Mammary epithelial cell (primary cell): ENCODE measurements at places on chromosomes 12 and 14. TPM values are rescaled to one million over a fixed set of nuclear protein-coding genes. Genes with fewer than 3 reads are reported as not detected.

DNA sequence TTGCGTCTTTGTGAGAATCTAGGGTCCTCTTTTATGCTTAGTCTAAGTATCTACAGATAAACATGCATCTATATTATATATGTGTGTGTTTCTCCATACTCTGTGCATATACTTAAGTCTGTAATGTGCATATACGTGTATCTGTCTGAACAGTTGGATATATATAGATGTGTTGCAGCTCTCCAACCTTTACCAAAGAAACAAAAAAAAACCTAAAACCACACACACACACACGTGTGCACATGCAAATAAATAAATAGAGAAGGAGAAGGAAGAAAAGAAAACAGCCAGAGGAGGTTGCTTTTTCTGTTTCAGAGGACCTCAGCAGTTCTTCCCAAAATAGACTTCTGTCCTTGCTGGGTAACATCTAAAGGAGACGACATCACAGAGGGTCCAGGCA is 244.9 kb downstream of the CACNA1C start:
- no peak for DNase-seq

SDR9C7 gene
- not detected for polyA plus RNA-seq

- no peak for DNase-seq
These were observed 76.1 kb upstream of the PAWR start for GRCh38 chr12:79766705-79767464.

DNA sequence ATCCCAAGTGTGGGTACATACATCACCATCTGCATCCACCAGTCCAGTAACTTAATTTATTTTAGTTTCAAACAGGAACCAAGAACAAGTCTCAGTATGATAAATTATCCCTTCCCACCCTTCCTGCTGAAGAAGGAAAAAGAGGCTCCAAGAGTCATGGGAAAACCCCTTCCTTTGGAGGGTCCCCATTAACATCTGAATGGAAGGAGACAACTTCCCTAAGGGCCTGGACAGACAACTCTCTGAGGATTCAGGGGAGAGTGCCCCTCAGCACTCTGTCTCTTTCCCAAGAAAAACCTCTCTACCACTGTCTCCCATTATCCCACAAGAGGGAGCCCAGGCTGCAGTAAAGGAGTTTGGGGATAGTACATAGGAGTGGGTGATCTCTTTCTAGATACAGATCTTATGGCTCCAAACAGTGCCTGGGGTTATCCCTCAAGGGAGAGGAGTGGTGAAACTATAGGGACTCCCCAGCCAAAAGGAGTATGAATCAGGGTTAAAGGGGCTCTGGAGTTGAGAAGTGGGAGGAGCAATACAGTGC is 6.2 kb downstream of the WNT10B start:
- no peak for DNase-seq

P2RX2 gene
- not detected for polyA plus RNA-seq

DNA sequence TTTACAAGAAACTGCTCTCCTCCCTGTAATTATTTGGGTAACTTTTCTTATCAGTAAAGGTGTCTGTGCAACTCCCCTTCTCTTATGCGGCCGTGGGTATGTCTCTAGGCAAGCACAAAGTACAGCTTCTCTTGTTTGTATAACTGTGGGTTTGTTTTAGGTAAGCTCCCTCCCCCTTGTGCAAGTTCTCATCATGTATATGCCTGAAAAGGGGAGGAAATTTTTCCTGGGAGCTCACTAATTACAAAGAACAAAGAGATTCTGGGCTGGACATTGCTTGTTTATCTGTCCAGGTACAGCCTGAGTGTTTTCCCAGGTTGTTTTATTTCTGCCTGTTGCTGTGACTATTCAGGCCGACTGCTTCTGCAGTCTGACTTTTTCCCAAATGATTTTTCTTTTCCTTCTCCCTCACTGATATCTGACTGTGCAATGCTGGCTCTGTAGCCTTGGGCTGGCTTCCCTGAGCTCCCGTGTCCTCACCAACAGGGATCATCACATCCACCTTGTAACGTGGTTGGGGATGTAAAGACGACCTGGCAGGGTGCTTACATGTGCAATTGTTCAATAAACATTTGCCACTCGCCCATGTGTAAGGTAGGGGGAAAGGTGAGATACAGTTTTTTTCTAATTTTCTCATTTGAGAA is 916.5 kb downstream of the AACS start:
- DNase-seq = no peak

ANO2 gene
- 0.26 TPM for polyA plus RNA-seq

- no peak for DNase-seq
These were observed 1.7 kb upstream of the KLRG1 start for GRCh38 chr12:8987685-8988084.

DNA sequence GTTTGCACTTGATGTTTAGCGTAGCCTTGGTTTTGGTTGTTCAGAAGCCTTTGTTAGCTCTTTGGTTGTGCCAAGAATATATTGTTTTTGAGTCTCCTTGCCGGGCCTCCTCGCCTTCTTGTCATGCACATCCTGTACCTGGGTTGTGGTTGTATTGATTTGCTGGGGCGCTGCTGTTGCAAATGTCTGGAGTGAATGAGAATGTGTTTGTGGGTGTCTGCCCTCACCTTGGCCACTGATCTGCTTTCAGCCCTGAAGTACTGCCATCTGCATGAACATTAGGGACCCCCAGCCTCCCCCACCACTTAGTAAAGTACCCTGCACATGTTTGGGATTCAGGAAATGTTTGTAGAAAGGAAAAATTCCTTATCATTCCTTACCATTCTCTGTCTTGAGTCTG is 16.5 kb downstream of the PRKCH start:
- DNase-seq = no peak

GRCh38 chr14:104735830-104736642 is 12.0 kb downstream of the ADSS1 start:
- DNase-seq = peak; percentile 30

- no peak for DNase-seq
These were observed 63.3 kb upstream of the ABCD2 start for GRCh38 chr12:39682689-39683477.

GRCh38 chr12:90407841-90408240 is 547.1 kb downstream of the CCER1 start:
- DNase-seq = no peak

DNA sequence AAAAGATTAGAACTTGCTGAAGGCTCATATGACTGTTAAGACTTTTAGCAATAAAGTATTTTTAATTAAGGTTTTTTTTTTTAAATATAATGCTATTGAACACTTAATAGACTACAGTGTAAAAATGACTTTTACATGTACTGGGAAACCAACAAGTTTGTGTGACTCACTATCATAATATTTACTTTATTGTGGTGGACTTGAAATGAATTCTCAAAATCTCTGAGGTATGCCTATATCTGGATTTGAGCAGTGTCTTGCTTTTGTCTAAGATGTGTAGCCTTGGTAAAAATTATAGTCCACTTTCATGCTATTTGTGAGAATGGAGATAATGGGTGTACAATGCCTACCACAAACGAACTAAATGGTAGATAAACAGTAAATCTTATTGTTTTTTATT is 33.9 kb upstream of the NAV3 start:
- peak; percentile 41 for DNase-seq

SPX gene
- 0.15 TPM for polyA plus RNA-seq

DNA sequence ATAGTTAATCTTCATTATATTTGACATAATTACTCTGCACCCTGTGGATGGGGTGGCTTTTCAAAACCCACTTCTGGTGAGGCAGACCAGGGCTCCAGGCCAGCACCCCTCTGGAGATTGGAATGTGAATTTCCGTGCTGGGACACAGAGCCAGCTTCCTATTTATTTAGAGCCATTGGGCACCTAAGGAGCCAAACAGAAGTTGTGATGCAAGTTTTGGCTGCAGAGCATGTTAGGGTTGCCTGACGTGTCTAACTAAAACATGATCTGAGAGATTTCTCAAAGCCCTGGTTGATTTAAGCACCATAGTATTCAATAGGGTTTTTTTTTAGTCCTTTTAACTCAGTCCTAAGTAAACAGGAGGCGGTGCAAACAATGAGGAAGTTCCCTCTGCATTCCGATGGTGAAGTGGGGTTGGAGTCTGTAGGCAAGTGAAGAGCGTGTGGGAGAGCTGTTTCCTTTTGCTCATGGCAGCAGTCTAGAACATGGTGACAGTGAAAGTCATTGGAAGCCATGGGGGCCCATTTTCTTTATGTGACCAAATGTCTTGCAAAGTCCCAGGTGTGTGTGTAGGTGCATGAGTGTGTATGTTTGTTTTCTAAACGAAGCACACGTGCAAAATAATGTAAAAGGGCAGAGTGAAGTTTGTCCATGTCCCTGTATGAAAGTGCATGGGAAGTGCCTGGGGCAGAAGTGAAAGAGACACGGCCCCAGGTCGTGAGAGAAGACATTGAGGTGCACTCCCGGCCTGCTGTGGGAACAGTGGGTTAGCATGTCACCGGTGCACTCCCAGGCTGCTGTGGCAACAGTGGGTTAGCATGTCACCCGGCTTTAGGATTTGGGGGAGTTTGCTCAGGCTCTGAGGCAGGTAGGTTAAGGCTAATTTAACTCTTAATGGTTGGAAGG is 117.7 kb downstream of the PRKCH start:
- DNase-seq = peak; percentile 43

GRCh38 chr12:57724936-57725740 is 13.4 kb downstream of the AGAP2 start:
- DNase-seq = no peak

SALL2 gene
- polyA plus RNA-seq = 2.1 TPM

DNA sequence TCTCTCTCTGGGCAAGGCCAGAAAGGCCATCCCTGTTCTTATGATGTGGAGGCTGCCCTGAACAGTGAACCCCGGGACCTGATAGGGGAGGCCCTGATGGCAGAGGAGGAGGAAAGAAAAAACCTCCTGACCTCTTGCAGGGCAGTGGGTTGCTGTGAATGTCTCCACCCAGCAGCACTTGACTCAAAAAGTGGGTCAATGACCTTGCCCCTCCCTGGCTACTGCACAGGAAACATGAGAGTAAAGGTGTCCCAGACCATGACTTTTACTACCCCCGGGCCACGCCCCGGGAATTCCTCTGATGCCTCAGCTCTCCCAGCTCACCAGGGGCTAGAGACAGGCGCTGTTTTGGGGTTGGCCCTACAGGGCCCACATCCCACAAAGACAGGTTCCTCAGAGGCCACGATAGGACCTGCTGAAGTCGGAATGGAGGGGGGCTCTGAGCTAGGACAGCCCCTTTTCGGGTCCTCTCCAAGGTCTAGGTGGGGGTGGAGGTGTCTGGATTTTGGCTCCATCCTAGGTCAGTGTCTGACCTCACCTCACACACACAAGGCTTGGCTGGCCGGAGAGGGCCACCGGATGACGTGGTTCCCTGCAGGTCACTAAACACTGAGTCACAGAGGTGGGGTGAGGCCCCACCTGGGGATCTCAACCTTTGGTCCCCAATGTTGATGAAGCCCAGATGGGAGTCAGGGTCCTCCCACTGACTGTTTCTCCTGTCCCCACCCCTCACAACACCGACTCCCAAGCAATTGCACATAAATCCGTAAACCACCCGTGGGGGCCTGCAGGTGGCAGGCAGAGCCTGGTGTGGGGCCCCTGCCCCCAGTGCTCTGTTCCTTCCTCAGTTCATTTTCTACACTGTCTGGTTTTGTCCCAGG is 1.6 kb downstream of the RHOF start:
- no peak for DNase-seq

USP5 gene
- polyA plus RNA-seq = 72.1 TPM

- DNase-seq = no peak
These were observed 41.9 kb upstream of the BDKRB2 start for GRCh38 chr14:96162741-96163140.

RBM23 gene
- 52.0 TPM for polyA plus RNA-seq

TMEM179 gene
- not detected for polyA plus RNA-seq

DNA sequence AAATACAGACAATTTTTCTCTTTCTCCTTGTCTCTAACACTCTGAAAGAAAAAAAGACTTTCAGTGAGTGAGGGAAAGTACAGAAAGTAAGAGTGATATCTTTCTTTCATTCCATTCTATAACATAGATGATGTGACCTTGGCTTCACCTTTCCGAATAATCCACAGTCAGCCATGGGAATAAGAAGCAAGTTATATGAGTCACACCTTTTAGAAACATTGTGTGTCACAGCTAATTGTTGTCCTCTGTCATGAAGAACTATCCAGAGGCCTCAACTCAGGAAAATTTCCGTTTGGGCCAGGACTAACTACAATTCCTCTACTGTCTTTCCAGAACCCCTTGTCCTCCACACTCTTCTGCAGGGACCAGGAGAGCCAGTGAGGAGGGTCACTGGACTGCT is 209.7 kb upstream of the FAR2 start:
- peak; percentile 8 for DNase-seq

GRCh38 chr12:24109381-24110039 is 160.0 kb upstream of the SOX5 start:
- peak; percentile 7 for DNase-seq

DNA sequence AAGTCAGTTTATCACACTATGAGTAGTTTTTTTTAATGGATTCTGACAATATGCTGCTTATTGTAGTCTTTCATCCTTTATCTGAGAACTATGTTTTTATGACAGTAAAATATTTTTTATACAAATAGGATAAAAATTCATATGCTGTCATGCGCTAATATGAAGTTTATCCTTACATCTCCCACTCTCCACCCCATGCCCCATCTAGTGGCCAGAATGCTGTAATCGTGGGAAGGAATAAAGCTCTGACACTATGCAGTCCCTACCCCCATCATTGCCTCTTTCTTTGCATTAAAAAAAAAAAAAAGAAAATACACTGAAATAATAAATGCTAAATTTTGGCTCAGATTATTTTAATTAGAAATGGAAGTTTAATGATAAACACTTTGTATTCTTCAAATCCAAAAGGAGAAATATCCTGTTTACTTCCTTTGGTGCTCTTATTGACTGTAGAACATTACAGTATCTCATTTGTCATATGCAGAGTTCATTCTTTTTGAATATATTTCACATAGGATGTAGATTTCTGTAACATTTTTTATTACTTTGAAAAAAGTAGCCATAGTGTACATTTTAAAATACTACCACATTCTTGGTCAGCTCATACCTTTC is 145.9 kb upstream of the SLCO1C1 start:
- DNase-seq = no peak

DNA sequence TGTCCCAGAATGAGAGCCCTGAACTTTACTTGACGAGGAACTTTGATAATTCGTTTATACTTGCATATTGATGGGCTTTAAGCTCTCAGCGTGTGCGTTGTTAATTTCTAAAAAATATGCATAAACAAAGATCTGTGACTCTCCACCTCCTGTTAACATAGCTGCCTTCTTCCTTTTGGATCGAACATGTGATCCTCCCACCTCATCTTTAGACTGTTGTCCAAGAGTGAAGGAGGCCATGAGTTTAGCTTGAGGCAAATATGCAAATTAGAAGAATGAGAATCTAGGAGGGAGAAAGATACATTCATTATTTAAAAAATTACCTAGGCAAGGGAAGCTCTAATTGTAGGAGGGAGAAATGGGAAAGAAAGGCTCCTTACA is 617 bp downstream of the TTC8 start:
- DNase-seq = no peak

WSCD2 gene
- polyA plus RNA-seq = not detected

- DNase-seq = peak; percentile 14
These were observed at the start of gene ACOT4 for GRCh38 chr14:73591690-73592449. TSS of gene ACOT4 (plus strand) at chr14:73591873. CDS start at chr14:73591960, 87 bp downstream.

DNA sequence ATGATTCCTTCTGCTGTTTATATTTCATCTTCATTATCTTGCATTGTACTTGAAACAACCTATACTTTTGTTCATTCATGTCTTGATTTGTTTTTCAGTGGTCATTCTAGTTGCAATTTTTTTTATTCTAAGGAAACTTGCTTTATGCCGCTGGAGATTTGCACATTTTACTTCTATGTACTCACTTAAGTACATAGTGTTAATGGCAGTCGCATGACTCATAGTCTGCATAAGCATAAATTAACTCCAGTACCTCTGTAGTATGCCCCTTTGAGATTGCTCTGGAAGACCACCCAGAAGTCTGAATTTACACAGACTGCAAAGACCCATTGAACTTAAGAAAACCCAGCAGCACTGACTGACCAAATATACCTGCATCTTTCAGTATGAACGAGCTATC is 77.0 kb downstream of the MSRB3 start:
- no peak for DNase-seq

- no peak for DNase-seq
These were observed 36.0 kb downstream of the BTG1 start for GRCh38 chr12:92109613-92110012.
